ENCODE measurements at places on chromosomes 6 and 20.
A peak's percentile ranks its signal among the peaks of the same experiment; 100 is the strongest.

DNA sequence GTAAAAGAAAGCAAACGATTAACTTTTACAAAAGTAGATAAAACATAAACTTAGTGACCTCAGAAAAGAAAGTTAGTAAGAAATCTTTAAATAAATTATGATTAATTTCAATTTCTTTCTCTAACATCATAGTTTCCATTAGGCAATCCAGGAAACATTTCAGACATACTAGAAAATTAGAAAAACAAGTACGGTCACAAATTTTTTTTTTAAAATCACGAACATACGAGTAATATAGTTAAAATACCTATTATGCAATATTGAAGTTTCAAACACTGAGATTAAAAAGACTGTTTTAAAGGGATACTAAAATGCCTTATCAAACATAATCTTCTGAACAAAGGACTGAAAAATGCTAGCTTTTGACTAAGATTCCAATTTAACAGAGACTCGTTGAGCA lies 26.2 kb downstream of the NOL7 start:
- no peak for DNase-seq

- no peak for DNase-seq
Measured at GRCh38 chr6:105624021-105624420, 221.1 kb upstream of the PREP start.

DNA sequence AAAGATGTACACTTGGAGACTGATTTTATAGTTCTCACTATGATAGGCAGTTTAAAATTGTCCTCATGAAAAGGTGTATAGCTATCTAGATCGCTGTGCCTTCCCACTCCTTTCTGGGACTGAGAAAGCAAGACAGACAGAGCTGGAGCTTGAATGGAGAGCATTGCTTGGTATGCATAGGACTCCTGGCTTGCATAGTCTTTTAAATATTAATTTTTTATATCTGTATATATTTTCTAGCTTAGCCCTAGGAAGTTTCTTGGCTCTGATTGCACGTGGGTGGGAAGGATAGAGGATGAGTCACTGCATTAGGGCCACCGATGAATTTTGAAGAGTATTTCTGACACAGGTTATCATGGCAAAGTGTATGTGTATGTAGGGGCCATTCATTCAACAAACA lies 150.0 kb upstream of the SPACA1 start:
- no peak for DNase-seq

- no peak for DNase-seq
Measured at GRCh38 chr6:54115966-54116365, 4.7 kb downstream of the MLIP start.

DNA sequence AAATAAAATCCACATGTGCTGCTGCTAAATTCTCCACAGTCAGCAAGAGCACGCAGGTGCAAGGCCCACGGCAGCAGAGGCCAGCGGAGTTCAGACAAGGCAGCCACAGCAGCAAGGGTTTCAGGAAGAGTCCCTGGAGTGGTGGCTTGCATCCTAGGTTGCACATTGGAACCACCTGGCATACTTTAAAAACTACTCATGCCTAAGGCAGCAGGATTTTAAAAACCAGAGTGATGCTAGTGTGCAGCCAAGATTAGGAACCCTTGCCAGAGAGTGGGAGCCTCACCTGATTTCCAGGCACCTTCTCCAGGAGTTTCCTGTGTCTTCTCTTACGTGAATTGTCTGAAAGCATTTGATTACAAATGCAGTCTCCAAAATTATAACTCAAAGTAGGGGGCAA lies 104.0 kb upstream of the GPR6 start:
- no peak for DNase-seq

GRCh38 chr6:90646940-90647339 lies 60.1 kb upstream of the MAP3K7 start:
- no peak for DNase-seq

DNA sequence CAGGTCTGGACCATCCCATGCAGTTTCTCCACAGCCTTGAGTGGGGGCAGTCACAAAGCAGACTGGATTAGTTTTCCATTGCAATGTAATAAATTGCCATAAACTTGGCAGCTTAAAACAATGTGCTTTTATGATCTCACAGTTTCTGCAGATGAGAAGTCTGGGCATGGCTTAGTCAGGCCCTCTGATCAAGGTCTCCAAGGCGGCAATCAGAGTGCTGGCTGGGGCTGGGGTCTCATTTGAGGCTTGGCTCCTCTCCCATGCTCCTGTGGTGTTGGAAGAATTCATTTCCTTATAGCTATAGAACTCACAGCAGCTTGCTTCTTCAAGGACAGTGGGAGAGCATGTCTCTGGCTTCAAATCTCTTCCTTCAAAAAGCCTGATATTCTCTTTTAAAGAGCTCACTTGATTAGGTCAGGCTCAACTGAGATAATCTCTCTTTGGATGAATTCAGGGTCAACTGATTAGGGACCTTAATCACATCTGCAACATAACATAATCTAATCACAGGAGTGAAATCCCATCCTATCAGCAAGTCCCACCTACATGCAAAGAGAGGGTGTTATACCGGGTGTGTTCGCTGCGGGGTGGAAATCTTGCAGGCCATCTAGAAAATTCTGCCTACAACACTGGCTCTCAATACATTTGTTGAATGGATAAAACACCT lies 77.4 kb upstream of the SULF2 start:
- DNase-seq, result no peak

DNA sequence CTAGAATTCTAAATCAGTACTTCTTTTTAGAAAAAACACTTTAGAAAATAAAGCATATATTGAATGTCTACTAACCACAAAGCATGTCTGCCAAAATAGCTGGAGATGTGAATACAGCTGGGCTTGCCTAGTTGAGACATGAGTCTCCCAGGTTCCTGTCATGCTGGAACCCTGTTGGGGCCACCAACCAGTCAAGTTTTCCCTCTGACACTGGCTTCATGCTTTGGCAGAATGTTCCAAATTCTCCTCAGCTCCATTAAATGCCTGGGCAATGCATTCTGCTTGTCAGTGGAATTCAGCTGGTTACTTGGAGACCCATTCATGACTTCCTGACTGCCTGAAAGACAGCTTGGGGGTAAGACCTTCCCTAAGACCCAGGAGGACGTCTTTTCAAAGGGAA lies 87.2 kb downstream of the PRND start:
- DNase-seq, result no peak

- peak; percentile 67 for DNase-seq
Measured at GRCh38 chr20:60057123-60057865, 99.1 kb downstream of the CDH26 start.

DNA sequence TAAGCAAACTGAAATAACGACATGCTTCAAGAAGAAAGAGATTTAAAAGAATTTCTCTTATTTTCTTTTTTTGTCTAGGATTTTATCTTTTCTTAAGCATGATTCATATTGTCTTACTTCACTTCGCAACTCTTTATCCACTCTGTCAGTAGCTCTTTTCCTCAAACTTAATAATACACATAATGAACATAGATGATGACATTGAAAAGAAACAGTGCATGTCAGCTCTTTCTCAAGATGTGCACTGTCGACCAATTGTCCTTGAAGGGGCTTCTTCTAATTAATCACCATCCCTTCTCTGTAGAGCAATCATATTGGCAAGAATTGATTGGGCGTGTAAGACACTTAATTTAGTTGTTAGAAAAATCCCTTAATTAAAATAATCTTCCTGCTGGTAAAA lies 356.5 kb downstream of the EYS start:
- DNase-seq, result no peak

DNA sequence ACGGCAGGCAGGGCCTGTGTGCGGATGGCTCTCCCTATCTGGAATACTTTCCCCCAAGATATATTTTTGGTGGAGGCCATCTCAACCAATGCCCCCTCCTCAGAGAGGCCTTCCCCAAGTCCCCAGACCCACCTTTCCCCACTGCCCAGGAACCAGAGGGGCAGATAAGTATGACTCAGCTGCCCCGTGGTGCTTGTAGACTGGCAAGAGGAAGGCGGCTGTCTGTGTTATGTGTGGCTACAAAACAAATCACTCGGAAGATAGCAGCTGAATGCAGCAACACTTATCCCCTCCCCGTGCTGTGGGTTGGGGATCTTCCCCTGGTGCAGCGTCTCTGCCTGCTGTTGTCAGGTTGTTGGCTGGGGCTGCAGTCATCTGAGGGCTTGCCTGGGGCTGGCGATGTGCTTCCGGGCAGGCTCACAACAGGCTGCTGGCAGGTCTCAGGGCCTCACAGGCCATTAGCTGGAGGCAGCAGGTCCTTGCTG lies 7.1 kb downstream of the NPEPL1 start:
- DNase-seq, result no peak

DNA sequence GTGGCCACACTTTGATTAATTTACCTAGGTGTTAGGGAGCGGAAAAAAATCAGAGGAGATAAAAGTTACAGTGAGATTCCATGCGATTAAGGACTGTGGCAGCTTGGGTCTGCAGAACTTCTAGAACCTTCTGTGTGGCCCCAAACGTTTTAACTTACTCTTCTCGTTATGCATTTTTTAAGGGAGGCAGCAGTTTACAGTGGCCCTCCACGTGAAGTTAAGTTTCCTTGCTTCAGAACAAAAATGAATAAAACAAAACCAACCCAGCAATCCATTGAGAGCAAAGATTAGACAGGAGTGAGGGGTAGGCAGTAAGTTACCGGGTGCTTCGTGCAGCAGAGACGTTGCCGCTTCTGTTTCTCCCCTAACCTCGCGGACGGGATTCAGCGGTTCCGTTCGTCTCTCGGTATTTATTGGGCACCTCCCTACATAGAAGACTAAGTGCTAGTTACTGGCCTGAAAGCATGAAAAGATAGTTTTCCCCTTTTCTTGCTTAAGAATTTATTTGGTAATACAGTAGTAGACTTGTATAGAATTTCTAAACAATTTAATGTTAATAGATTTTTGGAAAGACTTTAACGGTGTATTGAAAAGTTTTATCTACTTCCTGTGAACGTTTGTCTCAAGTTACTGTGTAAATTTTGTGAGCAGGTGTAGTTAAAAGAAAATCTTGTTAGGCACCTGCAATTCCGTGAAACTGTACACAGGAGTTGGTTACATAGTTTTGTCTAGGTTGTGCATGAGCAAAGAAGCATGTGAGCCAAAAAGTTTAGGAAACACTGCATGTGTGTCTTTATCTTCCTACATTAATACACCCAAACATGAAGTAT lies 1.1 kb downstream of the BAG2 start:
- DNase-seq, result peak; percentile 54

DNA sequence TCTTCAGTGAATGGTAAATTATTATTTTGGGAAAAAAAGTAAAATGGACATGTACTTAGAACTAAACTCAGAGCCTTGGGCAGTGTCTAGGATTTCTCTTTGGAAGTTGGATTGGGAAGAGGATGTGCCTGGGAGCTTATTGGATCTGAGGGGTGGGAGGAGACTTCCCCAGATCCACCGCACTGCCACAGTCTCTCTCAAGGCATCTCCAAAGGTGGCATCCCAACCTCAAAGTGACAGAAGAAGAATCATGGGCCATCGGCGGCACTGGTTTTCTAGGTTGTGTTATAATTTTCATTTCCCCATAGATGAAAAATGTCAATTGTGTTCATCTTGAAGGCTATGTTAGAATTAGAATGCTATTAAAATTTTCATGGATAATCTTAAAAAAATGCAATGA lies 66.8 kb upstream of the CD93 start:
- DNase-seq, result no peak

DNA sequence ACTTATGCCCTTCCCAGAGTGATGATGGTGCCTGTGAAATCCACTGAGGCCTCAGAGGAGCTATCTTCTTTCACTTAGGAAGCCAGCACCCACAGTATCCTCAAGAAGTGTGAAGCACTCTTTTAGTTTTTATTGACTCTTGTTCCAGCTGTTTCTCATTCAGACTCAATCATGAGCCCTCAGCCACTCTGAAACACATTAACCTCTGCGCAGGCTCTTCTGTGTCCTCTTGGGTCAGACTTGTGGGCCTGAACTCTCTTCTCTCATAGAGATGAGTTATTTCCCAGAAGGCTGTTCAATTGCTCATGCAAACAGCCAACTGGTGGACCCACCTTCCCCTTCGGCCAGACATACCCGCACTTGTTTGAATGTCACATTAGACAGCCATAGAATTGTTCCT lies 27.8 kb upstream of the PREP start:
- DNase-seq, result no peak
